ENCODE measurements at places on chromosomes 11 and 22.

DNA sequence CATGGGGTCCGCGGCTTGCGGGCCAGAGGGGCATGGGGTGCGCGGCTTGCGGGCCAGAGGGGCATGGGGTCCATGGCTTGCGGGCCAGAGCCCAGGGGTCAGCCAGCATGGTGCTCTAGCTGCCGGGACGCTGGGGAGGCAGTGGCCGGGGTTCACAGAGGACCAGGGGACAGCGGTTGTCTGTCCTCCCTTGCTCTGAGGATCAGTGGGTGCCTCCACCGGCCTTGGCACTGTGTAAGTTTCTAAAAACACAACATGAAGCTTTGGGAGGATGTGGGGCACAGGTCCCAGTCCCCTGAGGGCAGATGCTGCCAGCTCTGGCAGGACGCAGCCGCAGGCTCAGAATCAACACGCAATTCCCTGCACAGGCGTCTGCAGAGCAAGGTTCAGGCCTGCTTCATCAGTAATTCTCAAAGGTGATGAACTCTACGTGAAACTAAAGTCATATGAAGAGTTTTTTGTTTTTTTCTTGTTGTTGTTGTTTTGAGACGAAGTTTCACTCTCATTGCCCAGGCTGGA lies 3.0 kb downstream of the MLC1 start:
- no peak for DNase-seq

- DNase-seq = no peak
These were observed 2.3 kb downstream of the QSER1 start for GRCh38 chr11:32894921-32895320.

DNA sequence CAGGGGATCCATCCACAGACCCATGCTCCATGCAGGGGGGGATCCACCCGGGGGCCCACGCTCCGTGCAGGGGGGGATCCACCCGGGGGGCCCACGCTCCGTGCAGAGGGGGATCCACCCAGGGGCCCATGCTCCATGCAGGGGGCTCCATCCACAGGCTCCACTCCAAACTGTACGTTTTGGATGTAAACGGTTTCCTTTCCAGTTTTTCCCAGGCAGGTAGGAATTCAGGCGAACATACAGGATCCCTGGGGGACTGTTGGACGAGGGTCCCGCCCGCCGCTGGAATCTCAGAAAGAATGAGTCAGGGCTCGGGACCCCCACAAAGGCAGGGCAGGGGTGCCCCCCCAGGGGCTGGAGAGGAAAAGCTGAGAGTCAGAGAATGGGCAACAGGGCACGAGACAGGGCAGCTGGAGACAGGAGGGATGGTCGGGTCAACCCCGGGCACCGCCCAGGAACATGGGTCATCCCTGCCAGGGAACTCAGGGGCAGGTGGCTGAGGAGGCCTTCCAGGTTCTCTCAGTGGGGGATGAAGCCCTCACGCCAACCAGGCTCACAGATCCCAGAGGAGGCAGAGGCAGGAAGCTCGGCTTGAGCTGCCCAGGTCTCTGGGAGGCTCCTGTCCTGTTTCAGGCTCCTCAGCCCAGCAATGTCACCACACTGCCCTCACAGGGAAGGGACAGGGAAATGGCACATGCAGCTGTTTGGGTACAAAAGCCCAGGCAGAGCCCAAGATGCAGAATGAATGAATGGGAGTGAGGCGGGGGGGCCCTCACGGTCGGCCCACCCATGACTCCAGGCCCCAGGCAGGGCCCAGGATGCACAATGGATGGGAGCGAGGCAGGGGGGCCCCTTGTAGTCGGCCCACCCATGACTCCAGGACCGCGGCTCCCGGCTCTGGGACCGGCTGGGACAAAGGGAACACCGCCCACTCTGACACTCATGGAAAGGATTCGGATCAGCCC lies 200.2 kb downstream of the BRD1 start:
- no peak for DNase-seq

DNA sequence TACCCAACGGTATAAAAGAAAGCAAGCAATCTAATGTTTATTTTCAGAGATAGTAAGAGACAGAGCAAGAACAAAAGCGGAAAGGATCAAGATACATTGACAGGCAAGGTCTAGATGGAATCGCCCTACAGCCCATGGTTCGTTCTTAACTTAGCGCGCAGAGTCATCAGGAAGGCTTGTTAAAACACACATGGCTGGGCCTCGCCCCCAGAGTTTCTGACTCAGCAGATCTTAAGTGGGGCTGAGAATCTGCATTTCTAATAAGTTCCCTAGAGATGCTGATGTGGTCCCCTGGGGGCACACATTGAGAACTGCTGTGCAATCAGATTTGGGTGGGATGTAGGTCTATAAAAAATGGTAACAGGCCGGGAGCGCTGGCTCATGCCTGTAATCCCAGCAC lies 35.8 kb upstream of the CHRM4 start:
- no peak for DNase-seq

DNA sequence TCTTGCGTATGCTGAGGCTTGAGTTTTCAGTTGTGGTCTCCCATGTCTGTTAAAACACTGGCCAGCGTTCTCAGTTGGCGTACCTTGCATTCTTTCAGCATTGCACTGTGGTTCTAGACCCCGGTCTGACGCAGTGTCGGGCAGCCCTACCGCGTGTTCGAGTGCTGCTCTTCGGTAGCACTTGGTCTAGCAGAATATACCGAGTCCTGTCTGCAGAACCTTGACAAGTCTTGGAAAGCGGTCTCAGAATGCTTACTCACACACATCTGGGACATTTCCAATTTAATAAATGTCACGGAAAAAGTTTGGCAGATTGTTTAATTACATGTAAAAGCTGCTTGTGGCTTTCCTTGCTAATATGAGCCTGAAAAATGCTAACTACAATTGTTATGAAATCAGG lies 32.6 kb downstream of the PPFIA1 start:
- DNase-seq = no peak

- no peak for DNase-seq
These were observed 1491.9 kb downstream of the TBC1D22A start for GRCh38 chr22:48254311-48254873.

DNA sequence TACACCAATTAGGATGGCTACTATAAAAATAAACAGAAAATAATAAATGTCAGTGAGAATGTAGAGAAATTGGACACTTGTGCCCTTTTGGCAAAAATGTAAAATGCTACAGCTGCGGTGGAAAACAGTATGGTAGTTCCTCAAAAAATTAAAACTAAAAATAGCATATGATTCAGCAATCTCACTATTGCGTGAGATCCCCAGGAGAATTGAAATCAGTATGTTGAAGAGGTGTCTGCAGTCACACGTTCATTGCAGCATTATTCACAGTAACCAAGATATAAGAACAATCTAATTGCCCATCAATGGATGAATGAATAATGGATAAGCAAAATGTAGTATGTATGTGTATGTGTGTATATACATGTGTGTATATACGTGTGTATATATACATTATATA lies 6.8 kb downstream of the OR52N2 start:
- DNase-seq = no peak

DNA sequence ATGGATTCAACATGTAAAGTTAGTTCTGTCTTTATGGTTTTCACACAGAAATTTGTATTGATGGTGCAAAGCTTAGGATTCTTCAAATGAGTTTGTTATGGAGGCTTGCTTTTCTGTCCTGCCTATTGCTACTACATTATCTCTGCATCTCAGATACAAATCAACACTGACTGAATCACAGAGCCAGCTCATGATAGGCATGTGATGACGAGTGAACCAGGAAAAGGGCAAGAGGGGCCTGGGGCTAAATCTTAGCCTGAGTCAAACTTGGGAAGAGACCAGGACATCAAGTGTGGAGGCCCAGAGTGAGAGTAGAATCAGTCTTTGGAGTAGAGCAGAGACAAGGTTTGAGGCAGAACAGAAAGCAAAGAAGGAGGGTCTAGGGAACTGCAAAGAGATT lies 107.1 kb upstream of the CD44 start:
- no peak for DNase-seq

DNA sequence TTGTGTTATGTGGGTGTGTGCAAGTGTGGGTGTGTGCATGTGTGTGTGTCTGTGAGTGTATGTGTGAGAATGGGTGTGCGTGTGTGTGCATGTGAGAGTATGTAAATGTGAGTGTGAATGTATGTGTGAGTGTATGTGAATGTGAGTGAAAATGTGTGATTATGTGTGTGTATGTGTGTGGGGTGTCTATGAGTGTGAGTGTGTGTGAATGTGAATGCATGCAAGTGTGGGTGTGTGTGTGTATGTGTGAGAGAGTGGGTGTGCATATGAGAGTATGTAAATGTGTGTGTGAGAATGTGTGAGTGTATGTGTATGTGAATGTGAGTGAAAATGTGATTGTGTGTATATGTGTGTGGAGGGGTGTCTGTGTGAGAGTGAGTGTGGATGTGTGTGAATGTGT lies 1292.7 kb downstream of the TBC1D22A start:
- no peak for DNase-seq

DNA sequence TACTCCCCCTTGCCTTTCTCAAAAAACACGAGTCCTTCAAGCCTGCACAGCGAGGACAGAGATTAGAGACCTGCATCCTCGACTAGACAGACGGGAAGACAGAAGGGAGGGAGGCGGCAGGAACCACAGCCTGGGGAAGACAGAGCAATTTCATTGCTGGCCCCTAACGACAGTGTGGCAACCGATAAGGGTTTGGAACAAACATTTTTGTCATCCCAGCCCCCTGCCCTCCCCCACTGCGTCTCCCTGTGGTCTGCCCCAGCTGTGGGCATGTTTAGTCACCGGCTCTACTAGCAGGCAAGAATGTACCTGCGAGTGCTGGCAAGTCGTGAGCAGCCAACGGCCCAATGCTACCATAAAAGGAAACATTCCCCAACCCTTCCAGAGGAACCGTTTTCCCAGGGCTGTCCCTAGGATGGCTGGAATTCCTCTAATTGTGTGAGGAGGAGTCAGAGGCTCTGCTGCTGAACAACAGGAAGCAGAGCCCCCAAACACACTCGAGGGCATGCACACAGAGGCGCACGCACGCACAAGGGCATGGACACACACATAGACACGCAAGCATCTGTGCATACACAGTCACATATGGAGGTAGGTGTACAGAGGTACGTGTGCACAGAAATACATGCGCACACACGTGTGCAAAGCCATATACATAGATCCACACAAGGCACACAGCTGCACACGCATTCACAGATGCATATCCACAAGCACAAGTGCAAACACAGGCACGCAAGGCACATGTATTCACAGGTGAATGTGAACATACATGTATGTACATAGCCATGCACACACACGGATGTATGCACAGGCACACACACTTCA lies 58.3 kb downstream of the MYH9 start:
- peak; percentile 87 for DNase-seq

GRCh38 chr11:20512869-20513268 lies 86.5 kb upstream of the SLC6A5 start:
- DNase-seq = no peak

DNA sequence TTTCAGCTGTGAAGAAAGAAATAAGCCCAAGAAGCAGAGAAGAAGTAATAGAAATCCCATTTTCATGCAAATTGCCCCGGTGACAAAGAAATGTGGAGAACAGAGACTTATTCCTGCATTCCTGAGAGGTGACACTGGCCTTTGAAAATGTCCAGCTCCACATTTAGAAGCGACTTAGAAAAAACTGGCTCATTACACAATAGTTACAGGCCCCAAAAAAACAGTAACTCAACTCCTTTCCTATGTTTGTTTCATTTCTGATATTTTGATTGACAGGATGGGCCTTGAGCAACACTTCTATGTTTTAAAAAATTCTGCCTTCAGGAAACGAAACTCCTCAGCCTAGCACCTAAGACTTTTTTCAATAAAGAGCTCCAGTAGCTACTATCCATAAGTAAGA lies 726.9 kb upstream of the TENM4 start:
- DNase-seq = no peak

DNA sequence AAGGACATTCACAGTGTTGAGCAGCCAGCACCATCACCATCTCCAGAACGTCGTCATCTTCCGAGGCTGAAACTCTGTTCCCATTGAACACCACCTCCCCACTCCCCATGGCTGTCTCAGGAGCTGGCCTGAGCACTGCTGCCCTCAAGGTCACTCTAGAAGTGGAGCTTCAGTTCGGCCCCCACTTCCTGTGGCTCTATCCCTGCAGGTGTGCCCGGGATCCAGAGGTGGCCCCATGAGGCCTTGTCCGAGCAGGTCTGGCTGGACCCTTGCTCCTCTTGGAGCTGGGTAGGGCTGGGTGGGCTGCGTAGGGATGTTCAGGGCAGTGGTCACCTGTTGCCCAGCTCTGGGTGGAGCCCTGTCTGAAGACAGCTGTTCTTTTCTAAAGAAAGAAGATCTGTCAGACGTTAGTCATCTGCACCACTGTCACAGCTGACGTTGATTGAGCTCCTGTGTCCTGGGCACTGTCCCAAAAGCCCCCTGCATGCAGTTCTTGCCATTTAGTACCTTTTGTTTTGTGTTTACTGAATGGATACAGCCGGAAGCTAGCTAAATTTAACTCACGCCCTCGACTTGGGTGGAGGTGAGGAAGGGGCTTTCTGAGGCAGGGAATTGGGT lies 75.5 kb upstream of the CLDN5 start:
- no peak for DNase-seq

DNA sequence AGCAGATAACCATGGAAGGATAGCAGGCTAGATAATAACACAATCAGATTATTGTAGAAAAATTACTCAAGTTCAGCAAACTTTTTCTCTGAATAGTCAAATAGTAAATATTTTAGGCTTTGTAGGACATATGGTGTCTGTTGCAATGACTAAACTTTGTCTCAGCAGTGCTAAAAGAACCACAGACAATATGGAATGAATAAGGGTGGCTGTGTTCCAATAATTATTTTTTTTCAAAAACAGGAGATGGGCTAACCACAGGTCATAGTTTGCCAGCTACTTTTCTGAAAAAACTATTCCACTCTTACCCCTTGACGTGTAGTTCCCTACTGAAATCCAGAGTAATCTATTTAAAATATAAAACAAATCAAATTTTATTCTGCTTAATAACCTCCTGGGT lies 153.9 kb upstream of the LRRC4C start:
- DNase-seq = no peak

- no peak for DNase-seq
These were observed 23.5 kb downstream of the TTC28 start for GRCh38 chr22:28656181-28656580.

- no peak for DNase-seq
These were observed 2.0 kb upstream of the TBX10 start for GRCh38 chr11:67641338-67642172.

- no peak for DNase-seq
These were observed 100.0 kb upstream of the B3GAT1 start for GRCh38 chr11:134512061-134512460.

DNA sequence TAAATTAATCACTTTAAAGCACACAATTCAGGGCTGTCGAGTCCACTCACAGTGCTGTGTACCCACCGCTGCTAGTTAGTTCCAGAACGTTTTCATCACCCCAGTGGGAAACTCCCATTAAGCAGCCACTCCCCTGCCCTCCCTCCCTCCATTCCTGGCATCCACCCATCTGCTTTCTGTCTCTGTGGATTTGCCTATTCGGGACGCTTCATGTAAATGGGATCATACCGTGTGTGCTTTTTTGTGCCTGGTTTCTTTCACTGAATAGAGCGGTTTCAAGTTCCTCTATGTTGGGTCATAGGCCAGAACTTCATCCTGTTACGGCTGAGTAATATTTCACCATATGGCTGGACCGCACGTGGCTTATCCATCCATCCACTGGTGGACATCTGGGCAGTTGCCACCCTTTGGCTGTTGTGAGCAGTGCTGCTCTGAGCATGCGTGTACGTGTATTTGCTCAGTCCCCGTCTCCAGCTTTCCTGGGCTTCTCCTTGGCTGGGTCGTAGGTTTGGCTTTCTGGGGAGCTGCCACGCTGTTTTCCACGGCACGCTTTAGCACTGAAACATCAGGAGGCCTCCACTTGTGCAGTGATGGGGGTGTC lies 30.1 kb downstream of the ARHGAP8 start:
- DNase-seq = no peak
